ENCODE measurements at places on chromosomes 7 and 10.

- no peak for DNase-seq
Observed at GRCh38 chr7:151080522-151081169, at the start of gene FASTK. TSS of gene FASTK (minus strand) at chr7:151080809. CDS start at chr7:151080766, 43 bp downstream.

GRCh38 chr10:126702181-126702580 lies 31.7 kb upstream of the C10orf90 start:
- no peak for DNase-seq

GRCh38 chr7:108440613-108441012 lies 15.6 kb downstream of the NRCAM start:
- DNase-seq: no peak

GRCh38 chr7:33922820-33923219 lies 17.5 kb downstream of the BMPER start:
- DNase-seq: no peak

DNA sequence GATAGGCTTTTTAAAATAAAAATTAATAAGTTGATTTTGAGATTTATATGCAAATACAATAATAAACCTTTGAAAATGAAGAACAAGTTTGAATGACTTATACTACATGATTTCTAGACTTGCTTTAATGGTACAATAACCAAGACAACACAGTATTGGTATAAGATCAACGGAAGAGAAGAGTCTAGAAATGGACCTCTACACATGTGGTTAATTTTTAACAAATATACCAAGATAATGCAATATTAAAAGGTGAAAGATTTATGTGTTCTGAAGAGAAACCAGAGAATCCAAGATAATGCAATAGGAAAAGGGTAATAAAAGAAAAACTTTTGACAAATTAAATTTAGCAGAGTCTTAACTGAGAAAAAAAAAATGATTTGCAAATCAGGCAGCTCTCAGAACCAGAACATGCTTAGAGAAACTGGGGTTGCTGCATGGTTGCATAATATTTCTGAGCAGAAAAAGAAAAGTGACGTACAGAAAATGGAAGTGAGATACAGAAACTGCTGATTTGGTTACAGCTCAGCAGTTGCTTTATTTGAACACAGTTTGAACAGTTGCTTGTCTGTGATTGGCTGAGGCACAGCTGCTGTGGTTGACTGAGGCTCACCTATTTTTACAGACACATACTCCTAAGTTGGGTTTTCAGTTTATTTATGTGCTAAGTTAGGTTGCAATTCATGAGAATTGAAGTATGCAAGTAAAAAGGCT lies 365.9 kb downstream of the CRPPA start:
- DNase-seq: no peak

DNA sequence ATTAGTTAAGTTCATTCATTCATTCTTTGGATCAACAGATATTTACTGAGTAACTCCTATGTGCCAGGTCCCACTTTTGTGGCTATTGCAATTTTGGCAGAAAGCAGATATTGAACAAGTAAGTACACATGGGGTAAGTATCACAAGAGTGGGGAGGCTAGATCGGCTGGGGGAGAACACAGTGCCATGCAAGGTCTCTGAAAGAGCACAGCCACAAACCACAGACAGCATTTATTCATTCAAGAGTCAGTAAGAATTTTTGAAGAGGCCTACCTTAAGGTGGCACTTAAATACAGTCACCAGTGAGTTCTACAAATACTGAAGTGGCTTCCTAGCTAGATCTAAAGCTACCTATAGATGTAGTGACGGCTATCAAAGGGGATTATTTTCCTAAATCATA lies 304.2 kb downstream of the RNLS start:
- DNase-seq: no peak

GRCh38 chr7:27149842-27150567 lies 2.4 kb downstream of the HOXA3 start:
- DNase-seq: no peak

GRCh38 chr7:101814991-101815825 lies 2.2 kb upstream of the CUX1 start:
- DNase-seq: no peak

DNA sequence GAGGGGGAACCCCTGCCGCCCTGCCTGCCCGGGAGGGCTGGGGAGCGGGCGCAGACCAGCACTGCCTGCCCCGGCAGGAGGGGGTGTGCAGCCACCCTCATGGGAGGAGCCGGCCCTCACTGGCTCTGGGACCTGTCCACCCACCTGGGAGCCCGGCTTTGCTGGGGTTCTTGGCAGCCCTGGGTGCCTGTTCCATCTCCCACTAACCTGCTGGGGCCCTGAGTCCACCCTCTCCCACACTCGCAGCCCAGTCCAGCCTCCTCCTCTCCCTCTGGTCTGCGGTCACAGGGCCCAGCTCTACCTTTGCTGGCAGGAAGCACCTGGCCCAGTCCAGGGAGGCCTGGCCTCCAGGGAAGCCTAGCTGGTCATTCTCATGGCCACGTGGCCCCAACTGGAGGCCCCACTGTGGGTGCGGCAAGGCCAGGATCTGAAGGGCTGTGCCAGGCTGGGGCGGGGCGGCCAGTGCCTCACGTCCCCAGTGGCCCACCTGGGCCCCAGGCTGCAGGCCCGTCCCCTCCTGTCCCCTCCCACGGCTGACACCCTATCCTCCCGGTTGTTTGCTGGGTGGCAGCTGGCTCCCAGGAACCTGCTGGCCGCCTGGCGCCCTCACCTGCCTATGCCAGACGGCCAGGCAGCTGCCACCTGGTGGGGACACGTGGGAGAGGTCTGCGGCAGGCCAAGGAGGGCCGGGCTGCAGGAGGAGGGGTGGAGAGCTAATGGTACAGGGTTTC lies at the start of gene TMEM184A:
Gene TMEM184A, minus strand, starts transcription at position 393 of the 731 bp plus-strand sequence. CDS start 721 bp downstream, outside the sequence.
- DNase-seq: no peak

DNA sequence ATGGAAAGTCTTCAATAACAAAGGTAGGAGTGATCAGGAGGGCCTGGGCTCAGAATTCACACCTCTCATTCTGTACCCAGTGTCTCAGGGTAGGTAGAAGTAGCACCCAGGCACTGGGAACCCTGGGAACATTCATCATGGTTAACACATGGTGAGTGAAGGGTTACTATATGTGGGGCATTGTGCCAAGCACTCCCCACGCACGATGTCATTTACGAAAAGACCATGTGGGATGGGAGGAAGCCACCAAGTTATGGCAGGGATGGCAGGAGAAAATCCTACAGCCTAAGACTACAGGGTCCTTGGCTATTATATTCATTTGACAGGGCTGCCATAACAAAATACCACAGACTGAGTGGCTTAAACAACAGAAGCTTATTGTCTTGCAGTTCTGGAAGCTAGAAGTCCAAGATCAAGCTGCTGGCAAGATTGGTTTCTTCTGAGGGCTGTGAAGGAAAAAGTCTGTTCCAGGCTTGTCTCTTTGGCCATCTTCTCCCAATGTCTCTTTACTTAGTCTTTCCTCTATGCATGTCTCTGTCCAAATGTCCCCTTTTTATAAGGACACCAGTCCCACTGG lies 27.7 kb upstream of the DDIT4 start:
- no peak for DNase-seq

DNA sequence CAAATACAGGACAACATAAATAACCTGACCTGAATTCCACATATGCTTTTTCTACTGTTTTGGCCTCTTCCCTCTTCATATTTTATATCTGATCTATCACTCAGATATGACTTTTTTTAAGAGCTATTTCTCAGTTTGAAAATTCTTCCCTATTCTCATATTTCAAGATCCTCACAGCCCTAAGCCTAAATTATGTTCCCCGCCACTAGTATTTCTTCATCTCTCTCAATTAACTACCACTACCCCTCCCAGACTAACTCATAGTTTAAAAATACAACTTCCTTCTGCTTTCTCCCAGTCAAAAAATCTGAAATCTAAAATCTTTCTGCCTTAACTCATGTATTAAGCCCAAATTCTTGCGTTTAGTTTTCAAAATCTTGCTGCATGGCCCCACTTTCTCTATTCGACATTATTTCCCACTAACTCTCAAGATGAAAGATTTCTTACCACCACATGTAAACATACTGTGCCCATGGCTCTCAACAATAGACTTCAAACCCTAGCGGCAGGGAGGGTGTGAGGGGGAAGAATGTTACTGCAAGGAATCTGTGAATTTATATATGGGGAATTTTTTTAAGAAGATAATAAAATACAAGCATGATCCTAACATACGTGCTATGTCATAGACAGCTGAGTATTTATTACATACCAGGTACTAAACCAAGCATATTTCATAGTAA lies 64.6 kb downstream of the TFEC start:
- no peak for DNase-seq

Measured in BJ (cell line).